ENCODE measurements at places on chromosomes 12 and 14.

GRCh38 chr14:104353221-104353920 lies 215.0 kb downstream of the KIF26A start:
- no peak for DNase-seq

DNA sequence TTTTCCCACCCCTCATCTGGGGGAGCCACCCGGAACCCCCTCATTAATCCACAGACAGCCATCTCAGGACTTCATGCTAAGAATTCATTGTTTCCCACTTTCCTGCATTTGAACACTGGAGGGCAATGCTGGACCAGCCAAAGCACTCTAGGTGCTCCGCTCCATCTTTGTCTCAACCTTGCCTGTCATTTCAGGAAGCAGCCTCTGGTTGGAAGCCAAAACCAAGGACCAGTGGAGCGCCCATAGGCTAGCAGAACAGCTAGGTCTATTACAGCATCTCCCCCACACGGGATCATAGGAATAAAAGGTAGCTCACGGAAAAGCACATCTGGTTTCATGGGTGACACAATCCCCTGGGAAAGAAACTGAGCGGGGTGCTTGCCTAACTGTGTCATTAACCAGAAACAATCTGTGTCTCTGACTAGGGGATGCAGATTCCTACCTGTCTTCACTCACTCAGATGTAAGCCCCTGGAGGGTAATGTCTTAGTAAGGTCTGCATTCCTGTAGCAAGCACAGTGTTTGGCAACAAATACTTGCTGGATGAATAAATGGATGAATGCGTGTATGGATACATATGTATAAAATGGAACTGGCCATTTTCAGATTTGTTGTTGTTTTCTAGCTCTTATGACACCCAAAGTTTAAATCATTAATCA lies 197.0 kb downstream of the DAD1 start:
- peak; percentile 39 for DNase-seq

- DNase-seq, result no peak
Measured at GRCh38 chr12:45350861-45351260, 135.0 kb downstream of the ANO6 start.

GRCh38 chr12:12282761-12283425 lies 16.0 kb upstream of the LRP6 start:
- DNase-seq, result no peak

DNA sequence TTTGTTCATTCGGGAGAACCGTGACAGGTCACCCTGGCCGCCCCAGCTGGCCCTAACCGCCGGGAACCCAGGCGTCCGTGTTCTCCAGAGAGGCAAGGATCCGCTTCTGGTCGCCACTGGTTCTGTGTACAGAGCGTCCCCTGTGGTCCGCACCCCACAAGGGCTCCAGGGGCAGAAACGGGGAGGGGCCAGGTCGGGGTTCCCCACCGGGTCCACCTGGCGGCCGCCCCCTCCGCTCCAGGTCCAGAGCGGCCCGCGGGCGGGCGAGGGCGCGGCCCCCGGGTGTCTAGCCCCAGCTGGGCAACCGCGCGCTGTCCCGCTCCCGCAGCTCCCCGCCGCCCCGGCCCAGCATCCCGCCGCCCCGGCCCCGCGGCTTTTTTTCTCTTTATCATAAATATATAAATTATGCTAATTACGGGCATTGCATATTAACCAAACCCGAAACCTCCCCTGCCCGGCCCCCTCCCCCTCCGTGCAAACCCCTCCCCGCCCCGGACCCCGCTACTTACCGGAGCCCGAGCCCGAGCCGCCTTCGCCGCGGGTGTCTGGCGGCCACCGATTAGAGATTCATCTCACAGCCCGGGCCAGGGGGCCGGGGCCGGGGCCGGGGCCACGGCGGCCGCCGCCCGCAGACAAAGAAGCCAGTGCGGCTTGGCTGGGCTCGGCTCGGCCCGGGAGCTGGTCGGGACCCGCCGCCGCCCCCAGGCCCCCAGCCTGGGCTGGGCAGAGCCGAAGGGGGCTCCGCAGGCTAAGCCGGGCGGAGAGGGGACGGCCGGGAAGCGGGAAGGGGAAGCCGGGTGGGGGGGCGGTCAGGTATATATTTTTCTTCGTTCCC lies 512 bp downstream of the POU6F1 start:
- no peak for DNase-seq

DNA sequence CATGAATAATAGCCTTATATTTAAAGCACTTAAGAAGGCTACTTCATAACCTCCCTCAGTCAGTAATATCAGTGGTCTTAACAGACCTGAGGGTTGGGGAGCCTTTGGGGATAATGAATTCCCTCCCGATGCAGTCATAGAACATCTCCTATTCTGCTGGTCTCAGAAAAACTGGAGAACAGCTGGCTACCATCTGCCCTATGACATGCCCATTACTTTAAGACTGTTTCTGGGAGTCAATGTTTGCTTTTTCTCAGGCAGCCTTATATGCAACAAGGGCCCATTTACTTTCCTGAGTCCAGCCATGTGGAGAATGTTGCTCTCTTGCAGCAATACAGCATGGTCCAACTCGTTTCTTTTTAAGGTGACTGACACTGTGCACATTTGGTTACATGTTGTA lies 161.7 kb upstream of the PARP11 start:
- DNase-seq, result no peak

DNA sequence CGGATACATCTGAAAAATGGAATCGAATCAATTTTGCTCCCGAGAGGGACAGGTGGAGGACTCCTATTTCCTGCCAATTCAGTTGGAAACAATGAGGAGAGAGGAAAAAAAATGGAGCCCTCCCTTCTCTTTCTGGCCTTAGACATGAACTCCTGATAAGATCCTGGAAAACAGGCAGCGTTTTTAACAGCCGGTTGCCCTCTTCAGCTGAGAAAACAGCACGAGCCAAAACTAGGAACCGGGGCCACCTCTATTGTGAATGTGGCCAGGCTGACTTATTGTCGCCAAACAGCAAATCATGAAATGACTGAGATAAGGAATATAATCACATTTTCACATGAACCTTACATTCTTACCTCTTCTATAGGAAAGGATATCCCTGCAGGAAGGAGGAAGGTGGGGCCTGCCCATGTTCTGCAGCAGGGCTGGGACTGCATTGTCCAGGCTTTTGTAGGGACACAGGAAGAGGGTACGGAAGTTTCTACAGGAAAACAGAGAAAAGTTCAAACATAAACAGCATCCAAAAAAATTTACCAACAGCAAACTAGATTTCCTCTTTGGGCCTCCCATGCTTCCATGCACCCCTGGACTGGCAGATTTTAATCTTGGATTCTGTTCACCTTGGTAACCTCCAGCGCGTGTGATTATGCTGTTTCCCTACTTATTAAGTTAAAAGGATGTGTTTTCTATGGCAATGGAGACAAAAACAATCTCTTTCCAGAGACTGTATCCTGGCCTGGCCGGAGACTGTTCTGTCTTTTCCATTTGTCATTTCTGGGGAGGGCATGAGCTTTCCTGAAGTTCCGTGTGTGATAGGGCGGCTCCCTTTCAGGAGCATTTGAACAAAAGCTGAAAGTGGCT lies 29.0 kb upstream of the ELK3 start:
- no peak for DNase-seq

GRCh38 chr12:41120211-41120610 lies 67.9 kb upstream of the PDZRN4 start:
- no peak for DNase-seq

DNA sequence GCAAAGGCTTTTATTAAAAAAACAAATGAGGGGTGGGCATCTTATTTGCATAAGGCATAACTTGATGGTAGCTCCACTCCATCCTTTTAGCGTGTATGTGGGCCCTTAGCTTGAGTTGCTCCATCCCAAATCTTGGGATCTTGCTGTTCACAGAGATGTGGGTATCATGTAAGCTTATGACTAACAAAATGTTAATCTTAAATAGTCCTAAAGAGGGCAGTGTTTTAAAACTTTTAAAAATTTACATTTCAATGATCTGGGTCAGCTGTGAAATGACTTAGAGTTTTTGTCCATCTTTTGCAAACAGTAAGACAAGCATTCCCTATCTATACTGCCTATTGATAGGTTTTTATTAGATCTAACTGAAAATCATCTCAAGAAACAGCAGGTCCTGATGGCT lies 86.0 kb downstream of the SLCO1A2 start:
- DNase-seq, result no peak

DNA sequence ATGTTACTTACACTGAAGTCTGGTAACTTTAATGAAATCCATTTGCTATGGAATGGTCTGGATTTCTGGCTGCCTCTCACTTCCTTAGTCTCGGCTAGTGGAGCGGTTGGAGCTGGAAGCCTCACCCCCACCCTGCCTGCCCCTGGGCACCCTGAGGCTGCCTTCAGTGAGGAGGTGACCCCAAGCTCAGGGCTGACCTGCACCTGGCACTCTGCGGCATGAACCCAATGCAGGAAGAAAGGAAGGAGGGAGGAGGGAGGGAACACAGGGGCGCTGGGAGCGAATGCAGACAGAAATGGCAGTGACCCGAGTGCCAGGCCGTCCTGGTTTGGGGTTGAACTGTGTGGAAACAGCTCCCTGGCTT lies 353.1 kb downstream of the TMEM121 start:
- DNase-seq, result no peak

- DNase-seq, result no peak
Measured at GRCh38 chr12:128224226-128224625, 42.7 kb upstream of the TMEM132C start.

GRCh38 chr14:49584058-49584457 lies 2.1 kb downstream of the RPS29 start:
- no peak for DNase-seq

GRCh38 chr12:49921936-49922335 lies 18.2 kb upstream of the FAIM2 start:
- DNase-seq, result no peak

DNA sequence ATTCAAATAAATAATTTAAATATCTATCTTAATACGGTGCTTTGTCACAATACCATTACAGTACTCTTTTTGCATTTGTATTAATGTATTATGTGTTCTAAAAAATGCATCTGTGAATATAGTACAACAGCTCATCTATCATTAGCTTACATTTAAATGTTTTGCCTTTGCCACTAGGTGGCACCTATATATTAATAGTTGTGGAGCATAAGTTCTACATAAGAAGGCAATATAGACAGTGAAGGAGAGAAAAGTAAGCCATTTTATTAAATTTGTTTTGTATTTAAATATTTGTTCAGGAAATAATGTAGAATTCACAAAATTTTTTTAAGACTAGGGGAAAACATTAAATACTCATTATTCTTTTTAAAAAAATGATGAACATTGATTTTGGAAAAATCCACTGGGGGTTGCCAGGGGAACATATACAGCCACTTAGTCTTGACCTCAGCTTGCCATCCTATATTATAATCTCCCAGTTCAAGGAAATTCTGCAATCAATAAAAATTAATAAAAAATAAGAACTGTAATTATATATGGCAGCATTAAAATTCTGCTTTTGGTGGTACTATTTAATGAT lies 9.8 kb downstream of the CCER1 start:
- DNase-seq, result no peak

DNA sequence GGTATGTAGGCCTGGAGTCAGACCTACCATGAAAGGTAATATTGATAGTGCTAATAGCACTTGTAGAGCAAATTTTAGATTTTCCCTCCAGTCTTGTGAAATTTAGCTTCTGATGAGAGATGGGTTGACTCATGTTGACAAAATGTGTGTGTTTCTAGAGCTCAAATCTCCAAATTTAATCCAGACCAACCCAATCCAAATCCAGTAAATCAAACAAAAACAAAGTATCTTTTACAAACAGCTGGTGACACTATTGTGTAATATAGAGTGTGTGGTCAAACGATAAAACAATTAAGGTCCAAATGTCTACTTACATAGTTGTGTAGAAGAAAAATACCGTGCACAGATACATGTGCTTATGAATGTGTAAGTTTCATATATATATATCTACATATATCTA lies 63.4 kb upstream of the KITLG start:
- DNase-seq, result no peak

- no peak for DNase-seq
Measured at GRCh38 chr12:24049101-24049500, 99.6 kb upstream of the SOX5 start.

GRCh38 chr12:128761379-128761790 lies 62.4 kb downstream of the SLC15A4 start:
- DNase-seq, result no peak

DNA sequence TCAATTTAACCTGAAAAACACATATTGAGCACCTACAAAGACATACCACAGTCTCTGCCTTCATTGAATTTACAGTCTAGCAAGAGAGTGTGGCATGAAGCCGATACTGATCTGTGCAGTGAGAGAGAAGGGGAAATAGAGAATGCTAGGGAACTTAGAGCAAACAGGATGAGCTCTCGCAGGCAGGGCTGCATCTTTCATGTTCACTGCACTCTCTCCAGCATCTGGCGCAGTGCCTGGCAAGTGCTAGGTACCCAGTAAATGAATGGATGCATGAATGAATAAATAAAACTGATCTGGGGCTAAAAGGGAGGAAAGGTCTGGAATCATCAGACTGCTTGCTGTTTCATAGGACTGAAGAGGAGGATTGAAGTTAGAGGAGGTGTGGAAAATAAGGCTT lies 256.5 kb upstream of the NPAS3 start:
- DNase-seq, result peak; percentile 15

GRCh38 chr14:24310646-24311604 lies at the start of gene LTB4R:
TSS of gene LTB4R (plus strand) at chr14:24311502. CDS start at chr14:24315652, 4,150 bp downstream.
- no peak for DNase-seq

- no peak for DNase-seq
Measured at GRCh38 chr12:64794305-64794704, 30.1 kb upstream of the TBC1D30 start.

DNA sequence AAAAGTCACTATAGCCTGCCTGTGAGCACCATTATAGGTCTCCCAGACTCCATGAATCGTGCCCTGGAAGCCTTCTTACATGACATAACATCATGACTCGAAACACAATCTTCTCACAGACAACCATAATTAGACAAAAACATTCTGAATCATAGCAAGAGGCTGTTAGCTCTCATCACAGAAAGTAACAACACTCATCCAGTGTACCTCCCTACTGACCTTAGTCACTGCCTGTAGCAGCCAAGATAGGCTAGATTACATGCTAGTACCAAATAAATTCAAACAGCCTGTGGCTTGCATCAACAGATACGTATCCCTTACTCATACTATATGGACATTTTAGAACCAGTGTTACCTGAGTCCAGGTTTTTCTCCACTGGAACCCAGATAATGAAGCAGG lies 663.8 kb upstream of the FOXG1 start:
- DNase-seq, result no peak

- no peak for DNase-seq
Measured at GRCh38 chr14:20412411-20412810, 890 bp downstream of the TEP1 start.

DNA sequence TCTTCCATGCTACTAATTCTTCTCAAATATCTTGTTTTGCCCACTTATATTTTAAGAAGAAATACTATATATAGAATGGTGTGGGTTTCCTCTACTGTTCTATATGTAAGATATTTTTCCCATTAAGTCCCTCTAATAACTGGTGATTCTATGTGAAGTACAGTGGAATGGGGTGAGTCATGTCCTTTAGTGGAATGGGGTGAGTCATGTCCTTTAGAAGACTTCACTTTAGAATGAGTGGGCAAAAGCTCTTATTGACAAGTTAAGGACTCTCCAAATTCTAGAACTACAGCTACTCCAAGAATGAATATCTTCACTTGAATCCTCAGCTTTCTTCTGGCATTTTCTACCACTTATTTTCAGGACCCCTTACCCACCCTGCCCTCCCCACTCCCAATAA lies 349.9 kb downstream of the ETNK1 start:
- no peak for DNase-seq
